Activated CD4-positive, alpha-beta T cell treated with anti-CD3 and anti-CD28 coated beads for 24 hours (primary cell): ENCODE measurements at places on chromosomes 5 and 9.

- DNase-seq: no peak
Measured at GRCh38 chr9:134656334-134657006, 14.9 kb downstream of the COL5A1 start.

DNA sequence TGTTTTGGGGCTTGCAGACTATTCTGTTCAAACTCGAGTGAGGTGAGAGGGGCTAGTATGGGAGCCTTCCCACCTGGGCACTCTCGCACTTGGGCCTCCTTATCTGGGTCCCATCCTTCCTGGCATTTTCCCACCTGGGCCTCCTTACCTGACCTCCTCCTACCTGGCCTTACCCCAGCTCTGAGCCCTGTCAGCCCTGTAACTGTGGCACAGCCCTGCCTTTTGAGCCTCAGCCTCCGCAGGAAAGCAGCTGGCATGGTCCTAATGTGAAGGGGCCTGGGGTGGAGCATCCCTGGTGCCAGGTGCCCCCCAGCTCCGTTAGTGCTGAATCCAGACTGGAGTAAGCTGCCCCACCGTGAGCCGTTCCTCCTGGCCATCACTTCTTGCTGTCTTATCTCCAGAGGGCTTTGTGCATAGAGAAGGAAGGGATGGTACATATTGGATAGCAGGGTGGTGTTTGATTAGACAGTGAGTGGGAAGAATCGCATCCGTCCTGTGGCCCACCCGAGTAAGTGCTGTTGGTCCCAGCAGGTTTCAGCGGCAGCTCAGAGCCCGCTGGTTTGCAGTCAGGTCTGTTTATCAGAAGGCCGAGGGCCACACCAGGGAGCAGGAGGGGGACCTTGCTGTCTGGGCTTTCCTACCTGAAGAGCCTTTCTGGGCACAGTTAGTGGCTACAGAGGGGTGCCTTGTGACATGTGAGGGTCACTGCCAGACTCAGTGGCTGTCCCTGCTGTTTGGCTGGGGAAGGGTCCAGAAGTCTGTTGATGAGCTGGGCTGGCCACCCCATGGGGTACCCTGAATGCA lies 76.5 kb downstream of the WNK2 start:
- no peak for DNase-seq

DNA sequence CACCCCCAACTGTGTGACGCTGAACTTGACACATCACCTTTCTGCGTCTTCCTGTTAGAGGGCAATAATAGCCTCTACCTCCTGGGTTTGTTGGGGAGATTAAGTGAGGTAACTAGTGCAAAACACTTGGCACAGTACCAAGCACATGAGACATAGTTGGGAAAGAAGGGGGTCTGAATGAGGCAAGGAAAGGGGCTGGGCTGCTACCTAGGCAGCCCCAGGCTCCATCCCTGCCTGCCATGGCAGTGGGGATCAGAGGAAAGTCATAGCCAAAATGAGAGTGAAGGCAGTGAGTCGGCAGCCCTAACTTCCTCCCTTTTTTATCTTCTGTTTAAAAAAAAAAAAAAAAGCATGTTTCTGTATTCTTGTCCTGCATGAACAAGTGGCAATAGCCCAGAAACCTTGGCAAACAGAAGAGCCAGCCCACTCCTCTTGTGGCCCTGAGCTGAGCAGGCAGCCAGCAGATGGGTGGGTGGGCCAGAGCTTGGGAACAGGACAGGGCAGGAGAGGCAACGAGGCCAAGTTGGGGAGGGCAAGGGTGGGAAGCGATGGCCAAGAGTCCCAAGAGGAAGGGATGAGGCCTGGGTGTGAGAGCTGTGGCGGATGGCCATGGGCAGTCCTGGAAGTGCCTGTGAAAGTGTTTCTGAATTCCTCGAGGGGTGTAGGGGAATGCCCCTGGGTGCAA lies 11.4 kb downstream of the CAMK2A start:
- no peak for DNase-seq

GRCh38 chr9:131500939-131501541 lies 1.7 kb upstream of the POMT1 start:
- DNase-seq: peak; percentile 35

GRCh38 chr9:17315341-17315740 lies 180.5 kb downstream of the CNTLN start:
- no peak for DNase-seq

DNA sequence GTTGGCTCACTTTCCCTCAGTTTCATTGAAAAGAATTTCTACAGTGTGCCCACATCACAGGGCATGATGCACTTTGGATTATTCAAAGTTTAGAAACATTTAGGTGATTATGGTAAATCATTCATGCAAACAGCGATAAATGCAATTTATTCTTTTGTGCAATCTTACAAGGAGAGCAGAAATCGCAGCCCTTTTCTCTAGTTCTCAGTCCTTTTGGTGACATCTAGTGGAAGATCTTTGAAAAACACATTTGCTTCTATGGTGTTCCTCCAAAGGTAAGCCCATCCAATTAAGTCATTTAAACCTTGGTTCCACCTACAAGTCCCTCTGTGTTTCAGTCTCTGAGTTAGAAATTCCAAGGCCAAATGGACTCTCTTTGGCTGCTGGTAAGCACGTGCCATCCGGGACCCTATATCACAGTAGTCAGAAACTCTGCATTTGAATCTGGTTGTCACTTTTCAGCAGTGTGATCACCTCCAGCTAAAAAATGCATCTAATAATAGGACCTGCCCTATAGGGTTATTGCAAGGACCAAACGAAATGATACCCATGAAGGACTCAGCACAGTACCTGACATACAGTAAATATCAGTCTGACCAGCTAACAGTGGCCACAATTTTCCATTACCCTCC lies 66.4 kb downstream of the MACROH2A1 start:
- no peak for DNase-seq

- DNase-seq: no peak
Measured at GRCh38 chr5:57137401-57137800, 36.5 kb upstream of the GPBP1 start.

DNA sequence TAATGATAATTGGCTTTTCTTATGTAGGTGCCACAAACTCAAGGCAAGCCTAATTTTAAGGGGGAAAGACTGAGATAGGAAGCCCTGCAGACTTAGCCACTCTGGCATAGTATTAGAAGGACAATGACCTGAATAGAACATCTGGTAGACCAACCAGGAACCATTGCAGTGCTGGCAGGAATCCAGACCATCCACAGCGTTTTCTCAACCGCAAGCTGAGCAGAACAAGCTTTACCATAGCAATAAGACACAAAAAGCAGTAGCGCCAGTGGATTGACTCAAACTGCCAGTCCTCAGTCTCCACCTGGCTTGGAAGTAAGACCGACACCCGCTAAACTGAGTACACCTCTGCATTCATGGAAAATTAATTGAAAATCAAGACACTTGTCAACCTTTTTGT lies 141.3 kb upstream of the LPAR1 start:
- no peak for DNase-seq

- DNase-seq: no peak
Measured at GRCh38 chr5:548256-548655, 24.0 kb upstream of the SLC9A3 start.
